Hematopoietic multipotent progenitor cell treated with erythropoietin and hydrocortisone succinate and interleukin-3 and kit ligand, for 8 days (in vitro differentiated cells): ENCODE measurements at places on chromosomes 1 and 21.

- no peak for DNase-seq
These were observed 54.2 kb downstream of the NDUFS5 start for GRCh38 chr1:39080269-39080826.

- no peak for DNase-seq
These were observed 649.7 kb upstream of the NEGR1 start for GRCh38 chr1:72932025-72932424.

- no peak for DNase-seq
These were observed 61.0 kb downstream of the TOR3A start for GRCh38 chr1:179142889-179143299.

- DNase-seq: peak; percentile 83
These were observed 4.3 kb upstream of the FUCA1 start for GRCh38 chr1:23872421-23872820.

- DNase-seq: peak; percentile 52
These were observed 30.3 kb downstream of the SMIM12 start for GRCh38 chr1:34829250-34829649.

DNA sequence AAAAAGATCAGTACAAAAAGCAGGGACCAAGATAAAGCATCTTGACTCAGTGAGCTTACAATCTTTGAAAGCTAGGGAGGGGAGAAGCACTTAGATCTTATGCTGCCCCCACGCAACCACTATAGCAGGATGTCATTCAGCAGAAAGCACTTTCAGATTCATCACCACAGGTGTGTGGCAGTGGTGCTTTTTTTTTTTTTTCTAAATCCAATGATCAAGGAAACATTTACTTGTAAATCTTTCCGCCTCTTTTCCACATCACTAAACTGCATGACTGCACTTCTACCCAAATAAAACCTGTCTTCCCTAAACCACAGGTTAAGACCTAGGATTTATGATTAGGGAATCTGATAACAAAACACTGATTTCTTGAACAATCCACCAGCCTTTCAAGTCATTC, 154.8 kb downstream of the SLC45A1 start:
- no peak for DNase-seq

GRCh38 chr21:30164796-30165195, 1.8 kb downstream of the CLDN17 start:
- DNase-seq: no peak

GRCh38 chr1:13549021-13549420, 34.6 kb upstream of the PDPN start:
- no peak for DNase-seq

DNA sequence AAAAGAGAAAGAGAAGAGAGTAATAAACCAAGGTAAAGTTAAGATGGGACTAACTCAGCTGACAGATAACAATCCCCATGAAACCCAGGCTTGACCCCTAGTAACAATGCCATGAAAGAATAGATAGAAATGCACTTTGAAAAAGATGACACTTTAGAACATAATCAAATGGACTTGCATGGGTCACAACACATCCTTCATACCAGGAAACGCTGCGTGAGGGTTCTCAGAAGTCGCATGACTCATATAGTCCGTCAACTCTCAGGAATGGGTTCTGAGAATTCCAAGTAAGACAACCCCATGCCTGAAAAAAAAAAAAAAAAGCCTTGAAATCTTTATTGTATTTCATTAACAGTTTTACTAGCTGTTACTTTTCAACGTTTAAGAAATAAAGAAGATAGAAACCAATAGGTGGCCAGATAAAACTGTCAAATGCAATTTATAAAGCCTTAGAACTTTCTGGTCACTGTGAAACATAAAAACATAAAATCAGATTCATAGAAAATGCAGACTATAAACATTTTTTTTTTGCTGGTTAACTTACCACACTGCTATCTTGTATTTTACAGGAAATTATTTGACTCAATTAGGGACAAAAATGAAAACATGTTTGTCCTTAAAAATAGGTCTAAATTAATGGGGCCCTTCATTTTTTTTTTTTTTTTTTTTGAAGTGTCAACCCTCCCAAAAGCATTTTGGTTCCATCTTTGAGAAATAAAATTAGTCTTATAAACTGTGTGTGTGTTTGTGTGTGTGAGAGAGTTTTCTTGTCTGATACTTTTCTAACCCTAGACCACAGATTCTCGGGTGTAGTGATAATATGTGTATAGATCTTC, 202.1 kb downstream of the NCAM2 start:
- peak; percentile 86 for DNase-seq

DNA sequence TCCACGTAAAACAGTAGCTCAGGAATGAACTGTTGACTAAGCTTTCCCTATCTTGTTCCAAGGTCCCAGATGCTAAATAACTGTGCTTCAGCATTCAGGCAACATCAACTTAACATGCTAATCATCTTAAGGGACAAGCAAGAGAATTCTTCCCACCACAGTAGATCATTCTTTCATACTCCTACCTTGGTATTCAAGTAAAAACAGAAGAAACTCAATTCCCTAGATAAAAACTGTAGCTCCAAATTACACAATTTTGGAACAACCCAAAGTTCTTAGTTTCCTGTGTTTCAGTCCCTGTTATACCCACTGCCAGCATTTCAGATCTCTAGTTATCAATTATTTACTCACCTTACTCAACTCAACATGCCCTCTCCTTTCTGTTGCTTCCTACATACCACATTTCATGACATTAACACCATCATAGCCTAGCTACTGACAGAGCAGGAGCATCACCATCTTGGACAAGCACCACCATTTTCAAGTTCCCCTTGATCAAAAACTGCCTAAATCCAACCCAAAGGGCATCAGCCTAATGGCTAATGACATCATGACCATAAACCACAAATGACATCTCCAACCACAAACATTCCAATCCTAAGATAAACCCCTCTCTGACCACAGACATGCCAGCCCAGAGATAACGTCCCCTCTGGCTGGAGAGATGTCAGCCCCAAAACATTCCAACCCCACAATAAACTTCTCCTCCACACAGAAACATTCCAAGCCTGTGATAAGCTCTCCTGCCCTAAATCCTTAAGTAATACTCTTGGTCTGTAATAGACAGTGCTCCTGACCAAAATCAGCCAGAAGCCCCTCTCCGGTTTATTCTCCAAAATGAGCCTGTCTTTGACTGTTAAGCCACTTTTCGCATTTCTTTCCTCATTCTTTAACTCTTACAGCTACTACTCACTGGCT, 191.2 kb downstream of the RERE start:
- DNase-seq: peak; percentile 81
